CD4-positive, alpha-beta T cell treated with Interferon gamma for 1 hour (primary cell): ENCODE measurements at places on chromosomes 11 and 22.

DNA sequence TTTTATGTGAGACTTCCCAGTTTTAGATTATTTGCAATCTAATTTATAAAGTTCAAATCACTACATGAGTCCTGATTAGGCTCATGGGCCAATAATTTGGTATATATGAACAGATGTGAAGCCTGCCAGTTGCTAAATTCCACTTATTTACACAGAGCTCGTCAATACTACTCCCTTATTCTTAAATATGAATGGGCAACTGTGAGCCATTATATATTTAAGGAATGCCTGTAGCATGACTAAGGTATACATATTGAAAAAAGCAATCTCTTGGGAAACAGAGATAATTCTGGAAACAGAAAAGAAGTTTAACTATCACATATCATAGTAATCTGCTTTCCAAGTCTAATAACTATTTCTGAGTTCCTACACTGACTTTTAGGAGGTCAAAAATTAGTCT is 27.0 kb downstream of the RBMXL2 start:
- DNase-seq = no peak

DNA sequence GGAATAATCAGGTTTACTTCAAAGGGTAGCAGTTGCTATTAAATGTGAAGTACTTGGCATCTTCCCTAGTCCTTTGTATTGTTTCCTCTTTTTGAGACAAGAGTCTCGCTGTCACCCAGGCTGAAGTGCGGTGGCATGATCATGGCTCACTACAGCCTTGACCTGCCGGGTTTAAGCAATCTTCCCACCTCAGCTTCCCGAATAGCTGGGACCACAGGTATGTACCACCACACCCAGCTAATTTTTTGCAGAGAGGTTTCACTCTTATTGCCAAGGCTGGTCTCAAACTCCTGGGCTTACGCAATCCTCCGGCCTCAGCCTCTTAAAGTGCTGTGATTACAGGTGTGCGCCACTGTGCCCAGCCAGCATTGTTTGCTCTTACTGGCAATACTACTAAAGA is 36.2 kb upstream of the RAPSN start:
- DNase-seq = no peak

GRCh38 chr11:83194281-83195142 is 1.0 kb downstream of the ANKRD42 start:
- DNase-seq = peak; percentile 74

DNA sequence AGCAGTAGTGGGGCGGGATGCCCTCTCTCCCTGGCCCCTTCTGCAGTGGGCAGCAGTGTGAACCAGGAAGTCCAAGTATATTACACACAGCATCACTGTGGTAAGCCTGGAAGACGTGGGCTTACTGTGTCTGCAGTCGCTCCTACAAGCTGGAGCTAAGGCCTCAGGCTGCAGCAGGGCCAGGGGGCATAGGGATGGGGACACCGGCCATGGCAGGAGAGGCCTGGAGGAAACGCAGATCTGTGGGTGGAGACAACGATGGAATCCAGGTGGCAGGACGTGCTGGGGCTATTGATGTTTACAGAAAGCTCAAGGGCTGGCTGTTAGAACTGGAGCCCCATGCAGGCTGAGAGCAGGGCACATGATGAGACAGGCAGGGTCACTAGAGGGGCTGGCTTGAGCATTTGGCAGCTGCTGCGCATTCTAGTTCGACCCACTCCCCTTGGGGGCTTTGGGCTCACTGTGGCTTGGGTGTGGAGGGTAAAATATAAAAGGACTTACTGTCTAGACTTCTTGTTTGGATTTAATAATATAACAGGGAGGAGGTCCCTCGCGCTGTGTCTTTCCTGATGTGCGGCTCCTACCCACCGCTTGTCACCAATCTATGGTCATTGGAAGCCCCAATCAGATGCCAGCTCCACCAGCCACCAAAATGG is 539.5 kb downstream of the TBC1D22A start:
- DNase-seq = no peak

GRCh38 chr11:3378426-3379423 is at the start of gene ZNF195:
Gene ZNF195 (minus strand): TSS chr11:3379146. CDS start chr11:3379040, 106 bp downstream.
- DNase-seq = peak; percentile 97

GRCh38 chr22:28629420-28630176 is 50.0 kb downstream of the TTC28 start:
- no peak for DNase-seq

DNA sequence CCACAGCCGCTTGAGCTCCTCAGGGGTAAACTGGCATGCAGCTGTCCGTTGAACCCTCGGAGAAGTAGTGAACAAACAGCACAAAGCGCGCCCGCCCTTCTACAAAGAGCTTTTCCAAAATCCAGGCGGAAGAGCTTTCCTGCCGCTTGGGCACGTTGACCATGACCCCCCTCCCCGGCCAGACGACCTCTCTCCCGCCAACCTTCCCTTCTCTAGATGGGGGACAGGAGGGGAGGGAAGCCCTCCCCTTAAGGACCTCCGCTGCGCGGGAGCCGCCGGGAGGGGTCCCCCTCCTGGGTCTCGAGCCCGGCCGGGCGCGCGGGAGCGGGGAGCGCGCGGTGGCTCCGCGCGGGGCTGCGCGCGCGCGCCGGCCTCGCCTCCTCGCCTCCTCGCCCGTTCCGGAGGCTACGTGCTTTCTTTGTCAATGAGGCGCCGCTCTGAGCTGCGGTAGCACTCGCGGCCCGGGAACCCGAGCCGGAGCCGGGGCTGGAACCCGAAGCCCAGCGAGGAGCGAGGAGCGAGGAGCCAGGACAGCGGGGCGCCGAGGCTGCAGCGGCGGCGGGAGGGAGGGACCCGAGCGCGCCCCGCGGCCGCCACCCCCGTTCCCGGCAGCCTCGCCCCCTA is 118.6 kb downstream of the HIPK3 start:
- no peak for DNase-seq

GRCh38 chr11:88320149-88320559 is 17.4 kb downstream of the CTSC start:
- no peak for DNase-seq

GRCh38 chr11:10796191-10796590 is 12.5 kb downstream of the EIF4G2 start:
- no peak for DNase-seq

DNA sequence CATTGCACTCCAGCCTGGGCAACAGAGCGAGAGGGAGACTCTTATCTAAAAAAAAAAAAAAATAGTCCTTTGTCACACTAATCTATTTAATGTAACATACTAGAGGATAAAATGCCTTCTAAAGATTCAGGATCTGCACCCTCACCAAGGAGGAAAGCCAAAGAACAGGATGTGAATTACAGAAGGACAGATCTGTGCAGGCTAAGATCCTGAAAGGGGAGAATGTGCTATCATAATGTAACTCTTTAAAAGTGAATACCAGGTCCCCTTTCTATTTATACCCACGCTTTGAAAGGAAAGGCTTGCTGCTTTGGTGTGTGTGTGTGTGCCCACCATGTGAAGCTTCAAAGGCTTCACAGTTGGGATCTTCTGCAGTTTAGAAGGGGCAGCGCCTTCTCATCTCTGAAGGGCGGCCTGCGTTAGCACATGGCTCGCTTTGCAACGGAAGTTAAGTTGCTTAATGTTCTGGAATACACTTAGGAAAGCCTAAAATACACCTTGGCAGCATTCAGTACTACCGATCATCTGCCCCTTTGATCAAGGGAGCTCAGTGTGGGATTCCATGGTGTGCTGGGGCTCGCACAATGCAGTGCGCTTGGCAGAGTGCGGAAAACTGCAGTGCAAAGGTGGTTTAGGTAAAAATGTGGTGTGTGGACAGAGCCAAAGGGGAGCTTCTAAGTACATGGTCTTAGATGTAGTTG is 6.8 kb downstream of the CECR2 start:
- no peak for DNase-seq

DNA sequence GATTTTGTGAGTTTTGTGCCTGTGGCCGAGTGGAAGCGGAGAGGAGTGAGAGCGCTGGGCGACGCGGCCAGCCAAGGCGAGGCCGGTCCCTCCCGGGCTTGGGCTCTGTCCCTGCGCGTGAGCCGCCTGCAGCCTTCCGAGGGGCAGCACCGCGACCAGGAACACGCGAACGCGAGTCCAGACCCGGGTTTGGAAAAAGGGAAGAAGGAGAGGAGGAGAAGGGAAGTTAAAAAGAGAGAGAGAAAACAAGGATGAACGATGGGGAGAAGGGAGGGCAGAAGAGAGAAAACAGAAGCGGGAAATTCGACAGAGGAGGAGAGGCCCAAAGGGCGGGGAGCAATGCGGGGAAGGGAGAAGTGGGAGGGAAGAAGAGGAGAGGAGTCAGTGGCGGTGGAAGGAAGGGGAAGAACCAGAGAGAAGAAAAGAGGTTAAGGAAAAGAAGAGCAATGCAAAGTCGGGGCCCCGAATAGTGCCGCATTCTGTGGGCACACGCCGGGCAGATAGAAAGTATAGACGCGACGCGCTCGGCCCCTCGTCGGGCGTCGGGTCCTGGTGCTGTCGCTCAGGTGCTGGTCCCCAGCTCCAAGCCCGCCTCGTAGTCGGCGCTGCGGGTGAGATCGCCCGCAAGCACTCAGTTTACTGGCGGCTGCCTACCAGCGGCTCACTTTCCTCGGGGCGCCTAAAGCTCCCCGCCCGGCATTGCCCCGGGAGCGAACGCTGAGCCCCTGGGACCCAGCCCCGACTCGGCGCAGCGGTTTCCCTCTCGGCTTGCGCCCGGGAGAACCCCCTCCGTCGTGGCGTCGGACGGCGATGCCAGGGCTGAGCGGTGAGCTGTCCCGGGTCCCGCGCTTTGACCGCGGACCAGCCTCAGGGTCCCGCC is 2.8 kb upstream of the BARX2 start:
- no peak for DNase-seq

- no peak for DNase-seq
These were observed 144.4 kb upstream of the SESN3 start for GRCh38 chr11:95375451-95375850.

DNA sequence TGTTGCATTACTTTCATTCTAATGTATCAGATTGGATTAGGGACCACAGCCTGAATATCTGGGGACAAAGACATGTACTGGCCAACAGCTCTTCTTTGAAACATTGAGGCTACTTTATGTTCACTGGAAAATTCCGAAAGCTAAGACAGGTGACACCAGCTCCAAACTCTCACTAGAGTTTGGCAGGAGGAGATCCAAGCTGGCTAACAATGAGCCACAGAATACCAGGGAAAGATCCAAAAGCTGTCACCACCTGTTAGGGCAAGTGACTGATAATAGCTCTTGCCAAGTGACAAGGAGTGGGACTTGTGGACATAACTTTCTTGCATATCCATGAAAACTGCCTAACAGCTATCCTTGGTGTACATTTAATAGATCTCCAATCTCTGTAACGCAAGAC is 333.3 kb downstream of the TTC28 start:
- no peak for DNase-seq

DNA sequence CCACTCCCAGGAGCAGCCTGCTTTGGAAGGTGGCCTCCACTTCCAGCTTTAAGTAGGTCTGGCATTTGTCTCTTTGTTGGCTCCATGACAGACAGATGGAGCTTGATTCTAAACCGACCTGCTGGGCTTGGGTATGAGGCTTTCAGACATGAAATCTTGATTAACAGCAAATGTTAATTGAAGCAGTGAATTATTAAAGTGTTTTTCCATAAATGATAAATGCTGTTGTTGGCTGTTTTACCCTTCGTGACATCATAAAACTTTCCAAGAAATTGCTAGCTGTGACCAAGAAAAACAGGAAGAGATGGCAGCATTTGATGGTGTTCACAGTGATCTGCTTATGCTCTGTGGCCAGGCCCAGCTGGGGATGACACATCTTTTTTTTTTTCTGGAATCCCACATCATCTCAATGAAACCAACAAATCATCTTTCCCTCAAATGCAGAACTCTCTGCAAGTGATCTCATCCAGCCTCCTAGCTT is 66.1 kb downstream of the RBMXL2 start:
- DNase-seq = no peak

- no peak for DNase-seq
These were observed 4.7 kb downstream of the RIBC2 start for GRCh38 chr22:45418056-45418769.

DNA sequence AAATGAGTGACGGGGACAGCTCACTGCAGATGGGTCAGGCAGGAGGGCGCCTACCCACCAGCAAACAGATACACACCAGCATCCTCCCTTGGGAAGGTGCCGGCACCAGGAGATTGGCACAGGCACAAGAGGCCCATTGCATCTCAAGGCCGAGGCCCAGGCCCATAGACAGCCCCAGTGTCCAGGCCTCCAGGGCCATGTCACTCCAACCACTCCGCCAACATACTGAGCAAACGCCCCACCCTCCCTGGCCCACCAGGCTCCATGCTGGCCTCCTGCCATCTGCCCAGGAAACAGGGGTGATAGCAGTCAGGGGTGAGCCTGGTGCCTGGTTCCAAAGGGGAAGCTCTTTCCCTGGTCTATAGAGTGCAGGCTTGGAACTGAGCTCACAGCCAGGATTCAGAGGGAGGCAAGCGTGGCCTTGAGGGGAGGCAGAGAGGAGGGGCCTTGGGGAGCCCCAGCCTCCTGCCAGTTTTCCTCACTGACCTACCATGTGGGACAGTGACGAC is 34.7 kb downstream of the PISD start:
- no peak for DNase-seq

DNA sequence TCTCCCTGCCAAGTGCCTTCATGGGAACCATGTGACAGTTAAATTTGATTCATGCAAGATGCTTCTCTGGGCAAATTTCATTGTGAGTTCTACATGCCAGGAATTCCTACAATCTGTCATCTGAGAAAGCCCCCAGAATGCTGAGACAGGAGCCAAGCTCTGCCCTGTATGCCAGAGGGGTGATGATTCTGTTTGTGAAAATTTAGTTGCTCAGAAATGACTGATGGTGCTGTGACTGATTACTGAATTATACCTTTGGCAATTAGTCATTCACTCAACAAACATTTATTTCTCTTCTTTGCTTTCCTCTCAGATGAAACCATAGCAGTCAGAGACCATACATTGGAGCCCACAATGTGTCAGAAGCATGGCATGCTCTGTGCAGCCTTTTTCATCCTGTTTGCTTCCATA is 69.0 kb upstream of the ZBED5 start:
- DNase-seq = no peak

DNA sequence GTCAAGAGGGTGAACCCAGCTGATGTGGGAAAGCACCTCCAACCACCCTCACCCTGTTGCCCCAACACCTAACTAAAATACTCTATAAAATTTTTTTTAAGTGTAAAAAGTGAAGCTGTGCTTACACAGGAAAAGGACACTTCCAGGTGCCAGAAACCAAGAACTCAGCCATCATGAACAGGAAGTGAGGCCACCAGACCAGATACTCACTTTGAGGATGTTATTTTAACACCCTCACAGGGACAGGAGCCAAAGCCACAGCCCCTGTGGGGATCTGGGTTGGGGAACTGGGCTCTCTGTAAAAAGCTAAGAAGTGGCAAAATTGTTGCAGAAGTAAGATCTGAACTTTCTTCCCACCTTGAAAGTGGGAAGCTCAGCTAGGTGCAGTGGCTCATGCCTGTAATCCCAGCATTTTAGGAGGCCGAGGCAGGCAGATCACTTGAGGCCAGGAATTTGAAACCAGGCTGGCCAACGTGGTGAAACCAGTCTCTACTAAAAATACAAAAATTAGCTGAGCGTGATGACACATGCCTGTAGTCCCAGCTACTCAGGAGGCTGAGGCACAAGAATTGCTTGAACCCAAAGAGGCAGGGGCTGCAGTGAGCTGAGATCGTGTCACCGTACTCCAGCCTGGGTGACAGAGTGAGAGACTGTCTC is 3.8 kb downstream of the RSPH14 start:
- DNase-seq = peak; percentile 73
